ENCODE measurements at places on chromosomes 5 and 9. TPM values are rescaled to one million over a fixed set of nuclear protein-coding genes. Genes with fewer than 3 reads are reported as not detected.

The SLC1A3 gene
- total RNA-seq: 18.1 TPM

- DNase-seq: peak; percentile 25
Observed at GRCh38 chr5:134113902-134114875, at the start of gene TCF7. Gene TCF7, plus strand, starts transcription at chr5:134114681. Its CDS starts 226 bp downstream, at chr5:134114907.

The C1QTNF2 gene
- total RNA-seq: 17.1 TPM

GRCh38 chr5:5637173-5637572, 214.7 kb downstream of the ICE1 start:
- DNase-seq: no peak

- DNase-seq: no peak
Observed at GRCh38 chr5:108339220-108339619, 42.7 kb downstream of the FBXL17 start.

DNA sequence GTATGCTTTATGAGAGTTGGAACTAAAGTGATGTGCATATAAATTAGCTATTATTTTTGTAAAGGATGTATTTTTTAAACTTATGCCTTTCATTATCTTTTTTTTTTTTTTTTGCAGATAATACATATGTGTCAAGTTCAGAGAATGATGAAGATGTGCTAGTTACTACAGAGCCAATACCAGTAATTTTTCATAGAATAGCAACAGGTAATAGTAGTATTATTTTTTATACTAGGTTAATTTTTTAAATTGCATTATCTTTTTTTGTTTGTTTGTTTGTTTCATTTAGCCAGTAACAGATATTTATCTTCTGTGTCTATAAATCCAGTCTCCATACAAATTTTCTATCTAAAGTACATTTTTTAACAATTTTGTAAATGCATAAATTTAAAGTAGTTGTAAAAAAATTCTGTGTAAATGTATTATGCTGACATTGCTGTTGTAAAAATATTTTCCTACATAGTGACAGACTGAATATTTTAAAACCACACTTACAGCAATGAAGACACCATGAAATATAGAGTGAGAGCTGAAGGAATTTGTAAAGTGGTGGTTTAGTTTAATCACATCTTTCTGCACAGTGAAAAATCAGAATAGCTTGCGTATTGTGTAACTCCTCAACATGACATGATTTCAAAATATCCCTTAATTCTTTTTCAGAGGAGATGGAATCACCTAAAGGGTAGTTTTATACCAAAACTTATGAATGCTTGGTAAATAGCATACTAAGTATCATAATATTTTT, 93.3 kb downstream of the PARP8 start:
- no peak for DNase-seq

DNA sequence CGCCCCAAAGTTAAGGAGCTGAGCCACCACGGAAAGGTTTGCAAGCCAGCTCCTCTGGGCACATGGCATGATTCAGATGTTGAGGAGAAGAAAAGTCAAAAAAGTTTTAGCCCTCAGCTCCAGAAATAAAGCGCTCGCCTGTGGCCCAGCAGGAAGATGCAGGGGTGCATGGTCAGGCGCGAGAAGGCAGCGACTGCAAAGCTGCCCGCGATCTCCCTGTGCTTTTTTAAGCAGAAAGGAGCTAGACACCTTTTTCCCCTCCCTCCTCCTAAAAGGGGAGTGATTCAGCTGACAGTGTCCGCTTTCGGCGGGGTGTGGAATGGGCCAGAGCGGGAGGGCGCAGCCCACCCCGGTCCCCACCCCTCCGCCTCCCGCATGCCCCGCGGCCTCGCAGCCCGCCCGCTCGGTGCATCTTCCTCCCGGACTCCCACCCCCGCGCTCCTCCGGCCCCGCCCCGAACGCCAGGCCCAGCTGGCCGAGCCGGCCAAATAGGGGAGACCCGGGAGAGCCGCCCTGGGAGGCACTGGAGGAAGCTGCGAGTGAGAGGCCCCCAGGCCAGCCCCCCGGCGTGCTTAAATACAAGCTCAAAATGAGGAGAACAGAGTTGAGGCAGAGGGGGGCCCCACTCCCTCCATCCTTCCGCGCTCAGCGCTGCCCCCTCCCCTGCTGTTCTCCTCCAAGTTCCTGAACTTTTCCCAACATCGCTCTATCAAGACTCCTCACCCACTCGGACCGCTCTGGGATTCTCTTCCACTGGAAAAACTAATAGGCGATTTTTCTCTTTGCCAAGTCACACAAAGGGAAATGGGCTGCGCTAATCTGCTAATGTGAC, at the start of gene ADAMTS12:
TSS of gene ADAMTS12 (minus strand) at position 203 of the 832 bp plus-strand sequence. CDS start at position 69, 134 bp downstream.
- peak; percentile 32 for DNase-seq

- DNase-seq: no peak
Observed at GRCh38 chr9:96553070-96553469, 66.6 kb downstream of the CDC14B start.

DNA sequence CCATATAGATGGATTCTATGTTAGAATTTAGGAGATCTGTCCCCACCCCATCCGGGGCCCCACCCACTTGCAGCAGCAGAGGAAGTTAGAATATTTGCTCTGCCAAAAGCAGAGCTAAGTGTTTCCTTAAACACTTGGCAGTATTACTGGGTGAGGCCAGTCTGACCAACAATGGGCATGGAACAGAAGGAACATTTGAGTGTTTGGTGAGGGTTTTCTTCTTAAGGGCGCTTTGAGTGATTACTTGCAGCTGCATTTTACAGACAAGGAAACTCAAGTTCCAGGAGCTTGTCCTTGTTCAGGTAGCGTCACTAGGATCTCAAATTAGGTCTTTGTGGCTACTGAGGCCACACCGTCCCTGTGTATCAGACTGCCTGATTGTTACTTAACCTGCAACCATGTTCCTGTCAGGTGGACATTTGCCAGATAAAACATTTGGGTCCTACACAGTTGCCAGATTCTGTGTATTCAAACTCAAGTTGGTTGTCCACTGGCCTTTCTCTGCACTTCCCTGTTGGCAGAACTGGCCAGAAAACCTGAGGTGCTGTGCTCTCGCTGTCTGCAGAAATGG, 59.3 kb downstream of the SLC46A2 start:
- DNase-seq: no peak

The MAML1 gene
- 14.4 TPM for total RNA-seq

The PSD2 gene
- 0.48 TPM for total RNA-seq

- no peak for DNase-seq
Observed at GRCh38 chr5:105659396-105659795, 2011.3 kb downstream of the EFNA5 start.

- DNase-seq: no peak
Observed at GRCh38 chr9:119986713-119987112, 593.3 kb downstream of the CDK5RAP2 start.

DNA sequence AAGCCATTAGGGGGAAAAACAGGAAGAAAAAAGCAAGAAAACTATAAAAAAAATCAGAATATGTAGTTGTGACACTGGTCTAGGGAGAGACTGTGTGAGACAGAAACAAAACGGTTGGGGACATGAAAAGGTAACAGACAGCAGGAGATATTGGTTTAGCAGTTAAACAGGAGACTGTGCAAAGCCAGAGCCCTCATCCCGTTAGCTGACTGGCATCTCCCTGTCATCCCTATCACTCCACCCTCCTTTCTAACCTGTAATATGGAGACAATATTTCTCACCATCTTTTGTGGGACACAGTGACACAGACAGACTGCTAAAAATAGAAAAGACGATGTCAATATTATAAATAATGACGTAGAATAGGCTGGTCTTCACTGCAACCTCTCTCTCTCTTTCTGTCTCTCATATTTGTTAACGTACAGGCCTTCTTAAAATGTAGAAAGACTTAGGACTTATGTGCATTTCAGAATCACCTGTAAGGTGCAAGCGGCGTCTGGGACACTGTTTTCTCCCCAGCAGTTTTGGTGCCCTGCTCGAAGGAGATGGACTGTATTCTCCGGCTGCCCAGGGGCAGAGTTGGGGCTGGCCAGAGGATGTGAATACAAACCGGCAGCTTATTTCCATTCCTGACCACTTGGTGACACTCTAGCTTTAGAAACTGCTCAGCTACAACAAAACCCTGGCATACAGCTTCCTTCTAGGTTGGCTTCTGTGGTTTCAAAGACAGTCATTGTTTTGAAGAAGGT, 190.6 kb downstream of the MAT2B start:
- peak; percentile 48 for DNase-seq

DNA sequence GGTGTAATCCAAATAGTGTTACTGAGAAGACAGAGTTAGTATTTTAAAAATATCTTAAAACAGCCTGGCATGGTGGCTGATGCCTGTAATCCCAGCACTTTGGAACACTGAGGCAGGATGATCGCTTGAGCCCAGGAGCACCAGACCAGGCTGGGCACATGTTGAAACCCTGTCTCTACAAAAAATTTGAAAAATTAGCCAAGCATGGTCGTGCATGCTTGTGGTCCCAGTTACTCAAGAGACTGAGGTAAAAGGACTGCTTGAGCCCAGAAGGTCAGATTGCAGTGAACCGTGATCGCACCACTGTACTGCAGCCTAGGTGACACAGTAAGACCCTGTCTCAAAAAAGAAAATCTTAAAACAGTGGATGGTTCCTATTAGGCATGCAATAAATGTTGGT, 12.4 kb downstream of the IFNA1 start:
- no peak for DNase-seq

The ZFP37 gene
- 12.7 TPM for total RNA-seq

- DNase-seq: no peak
Observed at GRCh38 chr5:179858241-179858585, 404 bp downstream of the MRNIP start.

The CDKN2B gene
- total RNA-seq: 1.8 TPM

The HTR1A gene
- total RNA-seq: not detected

DNA sequence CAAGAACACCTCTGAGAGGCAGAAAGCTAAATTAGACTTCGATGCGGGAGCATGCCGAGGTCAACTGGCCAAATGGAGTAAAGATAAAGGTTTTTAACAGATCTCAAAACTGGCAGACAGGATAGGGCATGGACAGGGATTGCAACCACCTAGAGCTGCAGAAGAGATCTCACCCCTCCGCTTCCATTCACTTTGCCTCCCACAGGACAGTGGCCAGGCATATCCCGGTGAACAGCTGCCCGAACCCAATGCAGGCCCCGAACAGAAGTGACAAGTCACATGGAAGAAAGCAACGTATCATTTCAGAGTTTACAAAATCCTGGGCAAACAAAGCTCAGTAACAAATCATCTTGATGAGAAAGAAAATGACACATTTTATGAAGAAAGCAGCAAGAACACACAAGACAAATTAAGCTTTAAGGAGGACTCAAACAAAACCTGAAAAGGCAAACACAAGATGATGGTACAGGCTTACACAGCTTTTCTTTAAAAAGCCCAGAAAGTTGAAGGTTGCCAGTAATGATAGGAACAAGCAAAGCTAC, 18.4 kb downstream of the RNF130 start:
- no peak for DNase-seq

DNA sequence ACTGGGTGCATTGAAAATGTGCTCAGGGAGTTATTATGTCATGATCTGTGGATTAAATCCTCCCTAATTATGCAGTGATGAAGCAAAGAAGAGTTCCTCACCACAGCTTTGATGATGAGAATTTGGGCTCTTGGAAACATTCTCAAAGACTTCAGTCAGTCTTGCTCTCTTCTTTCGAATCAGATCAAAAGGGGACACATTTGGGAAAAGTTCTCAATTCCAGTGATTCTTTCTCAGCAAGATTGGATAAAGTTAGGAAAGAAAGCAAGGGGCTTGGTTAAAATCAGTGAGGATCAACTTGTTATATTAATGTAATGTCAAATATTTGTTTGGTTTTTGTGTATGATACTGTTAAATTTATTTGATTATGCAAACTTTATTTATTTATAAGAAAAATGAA, 411.3 kb upstream of the ACTBL2 start:
- DNase-seq: no peak

The CFAP157 gene
- not detected for total RNA-seq

The IL3 gene
- total RNA-seq: not detected

DNA sequence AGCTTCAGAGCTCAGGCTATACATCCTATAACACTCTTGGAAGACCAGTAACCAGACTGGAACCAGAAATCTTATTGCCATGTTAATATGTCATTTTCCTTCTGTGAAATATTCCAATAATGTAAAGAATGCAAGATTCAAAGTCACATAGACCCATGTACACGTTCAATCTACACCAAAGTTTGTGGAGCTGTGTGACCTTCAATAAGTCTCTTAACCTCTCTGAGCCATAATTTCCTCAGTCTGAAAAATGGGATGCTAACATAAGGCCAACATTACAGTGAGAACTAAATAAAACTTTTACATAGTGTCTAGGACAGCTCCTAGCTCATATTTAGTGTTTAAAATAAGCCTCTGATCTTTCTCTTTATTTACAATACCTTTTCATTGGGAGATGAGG, 70.4 kb downstream of the ARRDC3 start:
- no peak for DNase-seq

The DND1 gene
- total RNA-seq: not detected

The MED22 gene
- total RNA-seq: 17.3 TPM

The IL13 gene
- total RNA-seq: not detected

The GFRA3 gene
- 2.4 TPM for total RNA-seq

The CRAT gene
- total RNA-seq: 15.0 TPM

- DNase-seq: no peak
Observed at GRCh38 chr5:87099291-87099839, 168.3 kb upstream of the RASA1 start.

- peak; percentile 43 for DNase-seq
Observed at GRCh38 chr5:172541099-172541772, 86.9 kb upstream of the SH3PXD2B start.

GRCh38 chr9:106286249-106286648, 576.7 kb upstream of the ZNF462 start:
- peak; percentile 31 for DNase-seq

- no peak for DNase-seq
Observed at GRCh38 chr9:20358207-20358606, 264.1 kb downstream of the MLLT3 start.
